Dermis blood vessel endothelial cell (primary cell): ENCODE measurements at places on chromosomes 12 and 14.

GRCh38 chr14:33897878-33898535, 52.9 kb downstream of the EGLN3 start:
- DNase-seq: no peak

- no peak for DNase-seq
Observed at GRCh38 chr12:24937553-24938244, 11.2 kb downstream of the BCAT1 start.

GRCh38 chr12:40622246-40622838, 69.9 kb upstream of the CNTN1 start:
- peak; percentile 41 for DNase-seq

GRCh38 chr12:123058980-123059379, 78.5 kb downstream of the ARL6IP4 start:
- no peak for DNase-seq

GRCh38 chr14:31263485-31264133, 56.0 kb upstream of the HECTD1 start:
- peak; percentile 98 for DNase-seq

GRCh38 chr12:14410177-14410576, 44.7 kb downstream of the ATF7IP start:
- DNase-seq: no peak
